Stimulated activated CD4-positive, alpha-beta T cell treated with anti-CD3 and anti-CD28 coated beads, Interleukin-4, amount 100 ng/mL, for 1 hour (primary cell): ENCODE measurements at places on chromosomes 4 and X.

GRCh38 chrX:49932791-49933190 is 10.4 kb downstream of the CLCN5 start:
- DNase-seq: no peak

DNA sequence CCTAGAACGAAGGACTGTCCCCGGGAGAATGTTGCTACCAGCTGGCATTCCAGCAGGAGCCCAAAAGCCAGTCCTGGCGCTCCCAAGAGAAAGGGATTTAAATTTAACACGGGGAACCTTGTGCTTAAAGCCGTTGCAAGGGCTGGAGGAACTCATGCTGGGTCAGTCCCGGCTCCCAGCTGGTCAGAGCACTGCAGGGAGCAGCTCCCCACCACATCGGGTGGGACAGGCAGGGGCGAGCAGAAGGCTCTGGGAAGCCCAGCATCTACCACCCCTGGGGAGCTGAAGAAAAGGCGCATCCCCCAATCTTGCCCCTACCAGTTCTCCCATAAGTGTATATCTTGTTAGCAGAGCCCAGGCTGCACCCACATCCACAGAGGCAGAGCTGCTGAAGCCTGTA is 15.7 kb downstream of the CFAP99 start:
- DNase-seq: no peak

DNA sequence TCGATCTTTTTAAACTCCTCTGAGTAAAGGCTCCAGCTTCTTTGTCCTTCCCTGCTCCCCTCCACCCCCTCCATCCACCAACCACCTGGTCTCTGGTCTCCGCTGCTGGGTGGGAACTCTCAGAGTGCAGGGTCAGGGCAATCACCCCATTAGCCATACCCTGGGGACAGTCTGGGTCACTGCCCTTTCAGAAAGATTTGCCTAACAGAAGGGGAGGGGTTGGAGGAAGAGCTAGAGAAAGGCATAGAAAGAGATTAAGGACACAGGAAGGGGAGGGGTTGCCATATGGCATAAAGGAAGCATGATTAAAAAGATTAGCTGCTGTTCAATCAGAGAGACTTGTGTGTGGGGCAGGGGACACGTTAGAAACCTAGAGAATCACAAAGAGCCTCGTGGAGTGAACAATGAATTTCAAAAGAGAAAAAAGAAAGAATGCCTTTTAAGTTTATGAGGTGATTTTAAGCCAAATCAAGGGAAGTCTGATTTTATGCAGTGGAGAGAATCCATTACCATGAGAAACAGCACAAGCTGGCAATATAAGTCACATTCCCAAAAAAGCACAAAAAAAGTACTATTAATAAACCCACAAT is 115.5 kb upstream of the ACSL4 start:
- no peak for DNase-seq

GRCh38 chr4:155305619-155306018 is 71.1 kb downstream of the MAP9 start:
- DNase-seq: no peak

GRCh38 chrX:117898226-117898625 is 218.4 kb downstream of the KLHL13 start:
- no peak for DNase-seq

DNA sequence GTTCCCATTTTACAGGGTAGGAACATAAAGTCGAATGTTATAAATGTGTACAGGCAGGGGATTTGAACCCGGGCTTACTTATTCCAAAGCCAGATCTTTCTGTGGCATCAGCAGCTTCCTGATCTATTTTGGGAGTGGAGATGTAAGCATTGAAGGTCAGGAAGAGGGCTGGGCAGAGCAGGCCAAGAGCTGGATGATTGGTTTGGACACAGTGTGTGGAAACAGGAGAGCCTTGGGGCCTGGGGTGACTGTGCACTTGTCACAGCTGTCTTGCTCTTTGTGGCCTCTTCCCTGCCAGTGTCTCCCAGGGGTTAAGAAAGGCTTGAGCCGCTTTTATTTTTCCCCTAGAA is 127.9 kb upstream of the ENPP6 start:
- DNase-seq: no peak

- no peak for DNase-seq
Measured at GRCh38 chr4:165489786-165490185, 111.0 kb downstream of the CPE start.

DNA sequence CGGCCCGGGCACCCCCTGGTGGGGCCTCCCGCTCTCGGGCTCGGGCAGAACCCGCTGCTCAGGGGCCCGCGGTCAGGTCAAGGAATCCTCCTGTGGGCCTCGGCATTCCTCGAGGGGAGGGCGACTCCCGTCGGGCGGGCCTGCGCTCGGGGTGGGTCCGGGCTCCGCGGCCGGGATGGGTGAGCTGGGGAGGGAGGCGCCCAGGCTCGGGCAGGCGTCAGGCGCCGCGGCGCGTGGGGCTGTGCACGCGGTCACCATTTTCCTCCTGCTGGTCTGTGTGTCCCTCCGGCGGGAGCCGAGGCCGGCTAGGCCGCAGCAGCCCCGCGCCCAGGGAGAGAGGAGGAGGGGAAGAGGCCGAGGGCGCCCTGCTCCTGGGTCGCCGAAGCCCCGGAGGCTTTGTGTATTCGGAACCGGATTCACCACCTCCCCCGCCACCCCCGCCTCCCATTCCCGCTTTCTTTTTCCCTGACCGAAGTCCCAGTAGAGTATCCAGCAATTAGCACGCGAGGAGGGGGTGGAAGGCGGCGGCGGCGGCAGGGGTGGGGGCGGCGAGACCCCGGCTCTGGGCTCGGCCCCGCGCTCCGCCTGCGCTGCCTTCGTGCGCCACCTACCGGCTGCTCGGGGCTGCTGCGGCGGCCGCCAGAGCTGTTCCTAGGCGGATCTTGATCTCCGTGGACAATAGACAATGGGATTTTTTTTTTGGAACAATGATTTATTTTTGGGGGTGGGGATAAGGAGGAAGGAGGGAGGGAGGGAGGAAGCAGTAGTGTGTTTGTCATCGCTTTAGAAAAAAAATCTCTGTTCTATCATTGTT is 99.0 kb upstream of the MAML3 start:
- peak; percentile 72 for DNase-seq

- DNase-seq: no peak
Measured at GRCh38 chr4:158962393-158962792, 140.5 kb upstream of the RAPGEF2 start.

DNA sequence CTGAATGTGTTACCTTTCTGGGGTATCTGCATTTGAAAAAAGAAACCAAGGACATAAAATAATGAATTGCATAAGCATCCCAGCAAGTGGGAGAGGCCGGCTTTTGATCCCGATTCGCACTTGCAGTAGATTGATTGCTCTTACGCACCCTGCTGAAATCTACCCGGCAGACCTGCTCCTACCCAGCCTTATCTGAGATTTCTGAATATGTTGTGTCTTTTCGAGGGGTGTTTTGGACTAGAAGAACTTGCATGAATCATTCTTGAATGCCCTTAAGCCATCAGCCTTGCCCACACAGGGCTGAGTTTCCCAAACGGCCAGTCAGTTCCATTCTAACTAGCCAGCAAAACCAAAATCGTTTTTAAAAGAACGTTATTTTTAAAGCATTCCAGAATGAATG is 174.4 kb upstream of the BCOR start:
- no peak for DNase-seq

GRCh38 chrX:28278251-28278650 is 297.0 kb upstream of the DCAF8L1 start:
- DNase-seq: no peak

DNA sequence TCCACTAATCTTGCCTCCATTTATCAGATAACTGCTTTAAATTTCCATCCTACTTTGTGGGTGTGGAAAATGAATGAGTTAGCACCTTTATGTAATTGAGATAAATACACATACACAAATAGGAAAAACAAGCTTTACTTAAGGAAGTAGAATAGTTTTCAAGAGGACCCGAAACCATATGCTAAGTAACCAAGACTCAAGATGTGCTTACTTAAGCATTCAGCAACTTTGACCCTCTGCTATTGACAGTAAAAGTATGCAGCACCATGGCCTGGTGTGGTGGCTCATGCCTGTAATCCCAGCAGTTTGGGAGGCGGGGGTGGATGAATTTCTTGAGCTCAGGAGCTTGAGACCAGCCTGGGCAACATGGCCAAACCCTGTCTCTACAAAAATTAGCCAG is 29.9 kb downstream of the RNF175 start:
- DNase-seq: no peak

GRCh38 chr4:174521800-174522182 is 497 bp downstream of the HPGD start:
- no peak for DNase-seq

- no peak for DNase-seq
Measured at GRCh38 chrX:109844986-109845385, 111.9 kb upstream of the ACSL4 start.

- DNase-seq: no peak
Measured at GRCh38 chr4:41572516-41572915, 34.6 kb downstream of the LIMCH1 start.

- DNase-seq: no peak
Measured at GRCh38 chr4:145058256-145058655, 39.7 kb downstream of the ANAPC10 start.

DNA sequence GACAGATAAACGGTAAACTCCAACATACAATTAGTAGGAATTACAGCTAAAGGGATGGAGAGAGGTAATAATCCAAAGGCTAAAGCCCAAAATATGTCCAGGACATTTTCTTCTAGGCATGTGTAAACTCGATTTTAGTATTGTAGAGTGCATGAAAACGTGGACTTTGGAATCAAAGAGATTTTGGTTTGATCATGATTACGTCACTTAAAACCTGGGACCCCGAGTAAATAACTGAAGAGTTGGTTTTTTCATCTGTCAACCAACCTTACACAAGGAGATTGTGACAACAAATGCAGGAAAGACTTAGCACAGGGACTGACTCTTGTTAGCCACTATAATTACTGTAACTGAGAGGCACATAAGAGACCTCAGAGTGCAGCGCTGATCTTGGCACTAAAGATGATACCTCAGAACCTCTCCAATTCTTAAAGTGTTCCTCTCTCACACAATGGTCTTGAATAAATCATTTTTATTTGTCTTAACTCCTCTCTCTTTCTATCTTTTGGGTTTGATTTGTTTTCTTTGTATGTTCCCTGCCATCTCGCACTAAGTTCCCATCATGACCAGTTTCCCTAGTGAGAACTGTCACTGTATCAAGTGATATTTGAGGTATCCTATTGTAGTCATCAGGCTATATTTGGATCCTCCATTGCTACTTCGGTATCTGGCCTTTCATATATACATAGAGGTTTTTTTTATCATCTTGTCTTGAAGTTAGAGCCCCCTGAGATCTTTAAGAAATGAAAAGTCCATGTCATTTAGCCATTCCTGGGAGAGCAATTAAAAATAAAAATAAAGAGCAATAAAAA is 32.2 kb upstream of the MSL3 start:
- no peak for DNase-seq

DNA sequence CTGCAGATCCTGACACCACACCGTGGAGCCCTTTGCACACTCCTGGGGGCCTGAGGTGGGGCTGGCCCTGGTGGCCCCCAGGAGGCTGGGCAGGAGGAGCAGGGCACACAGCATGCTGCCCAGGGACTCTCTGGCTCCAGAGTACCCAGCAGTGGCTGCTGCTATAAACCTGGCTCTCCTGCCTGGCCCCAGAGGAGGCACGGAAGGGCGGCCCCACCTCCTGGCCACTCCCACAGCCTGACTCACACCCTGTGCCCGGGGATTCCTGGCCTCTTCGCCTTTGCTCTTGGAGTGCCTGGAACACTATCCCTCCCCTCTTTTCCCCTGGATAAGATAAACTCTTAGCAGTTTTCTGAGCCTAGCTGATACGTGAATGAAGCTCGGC is at the start of gene PSAPL1:
PSAPL1 (minus strand) TSS at position 165 of the 385 bp plus-strand sequence; CDS start at position 114, 51 bp downstream.
- DNase-seq: no peak

- no peak for DNase-seq
Measured at GRCh38 chr4:132587626-132588025, 561.5 kb upstream of the PCDH10 start.

GRCh38 chr4:766152-766515 is 59.8 kb downstream of the CPLX1 start:
- DNase-seq: no peak

DNA sequence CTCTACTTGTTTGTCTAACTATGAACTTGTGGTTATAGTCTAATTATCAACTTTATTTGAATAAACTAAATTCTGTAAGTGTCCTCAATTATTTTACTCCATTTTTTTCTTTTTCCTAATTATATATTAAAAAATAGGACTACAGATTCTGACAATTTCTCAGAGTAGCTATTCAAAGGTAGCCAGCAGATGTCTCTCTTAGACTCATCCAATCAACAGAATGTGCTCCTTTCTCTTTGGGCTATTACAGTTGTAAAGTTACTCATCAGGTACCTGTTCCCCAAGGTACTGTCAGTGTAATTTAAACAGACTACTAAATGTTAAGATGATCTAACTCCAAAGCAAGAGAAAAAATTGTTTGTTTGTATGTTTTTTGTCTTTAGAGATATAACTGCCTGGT is 248.6 kb downstream of the PCDH18 start:
- no peak for DNase-seq

DNA sequence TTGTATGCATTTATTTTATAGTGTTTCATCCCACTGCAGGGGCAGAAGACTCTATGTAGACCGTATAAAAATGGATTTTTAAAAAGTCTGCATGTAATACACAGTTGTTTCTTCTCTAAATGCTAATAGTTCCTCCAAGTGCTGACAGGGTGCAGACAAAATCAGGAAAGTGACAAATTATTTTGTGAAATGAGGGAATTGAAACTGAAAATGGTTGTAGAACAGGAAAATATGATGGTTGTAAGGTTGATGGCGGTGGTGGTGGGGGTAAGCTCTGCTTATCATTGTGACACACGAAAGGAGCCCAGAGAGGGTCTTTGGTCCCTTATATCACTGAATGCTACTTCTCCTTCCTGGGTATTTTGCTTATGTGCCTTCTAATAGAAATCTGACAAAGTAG is 4.3 kb downstream of the IL15 start:
- DNase-seq: no peak

DNA sequence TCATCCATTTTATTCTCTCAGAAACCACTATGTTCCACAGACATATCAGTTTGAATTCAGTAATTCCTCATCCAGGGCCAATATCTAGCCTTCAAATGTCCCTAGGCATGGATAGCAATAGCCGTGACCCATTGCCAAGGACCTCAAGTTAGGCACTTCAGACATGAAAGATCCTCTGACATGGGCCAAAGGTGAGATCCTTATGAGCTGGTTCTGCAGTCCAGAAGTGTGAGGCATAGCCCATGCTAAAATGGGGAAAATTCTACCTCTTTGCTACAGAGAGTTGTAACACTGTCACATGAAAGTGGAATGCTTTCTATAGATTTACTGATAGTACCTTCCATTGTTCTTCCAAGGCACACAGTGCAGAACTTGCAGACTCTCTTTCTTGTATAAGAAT is 349.7 kb upstream of the GALNT7 start:
- no peak for DNase-seq

GRCh38 chr4:134727696-134728095 is 526.1 kb upstream of the PABPC4L start:
- no peak for DNase-seq

DNA sequence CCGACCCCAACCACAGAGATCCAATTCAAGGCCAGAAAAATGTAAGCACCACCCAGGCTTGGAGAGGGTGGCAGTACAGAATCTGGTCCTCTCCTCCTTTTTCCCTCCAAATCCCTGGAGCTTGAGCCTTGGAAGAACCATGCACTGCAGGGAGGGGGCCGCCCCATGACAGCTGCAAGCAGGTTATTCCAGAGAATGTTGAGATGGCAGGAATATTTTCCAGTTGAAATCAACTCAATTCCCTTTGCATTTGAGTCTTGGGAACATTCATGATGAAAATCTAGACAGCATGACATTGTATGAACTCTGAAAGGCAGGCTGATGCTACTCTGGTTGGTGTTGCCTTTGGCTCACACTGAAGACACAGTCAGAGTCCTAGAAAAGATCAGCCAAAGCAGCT is 386.6 kb upstream of the FGF16 start:
- no peak for DNase-seq

GRCh38 chr4:5730993-5731990 is 20.3 kb downstream of the EVC start:
- no peak for DNase-seq
